ENCODE measurements at places on chromosomes 1 and 21. TPM values are rescaled to one million over a fixed set of nuclear protein-coding genes. Genes with fewer than 3 reads are reported as not detected.

- no peak for ATAC-seq
These were observed 82.2 kb upstream of the SLFNL1 start for GRCh38 chr1:41103766-41104165.

- no peak for ATAC-seq
These were observed 1223.8 kb downstream of the AMY1C start for GRCh38 chr1:104973516-104973915.

DNA sequence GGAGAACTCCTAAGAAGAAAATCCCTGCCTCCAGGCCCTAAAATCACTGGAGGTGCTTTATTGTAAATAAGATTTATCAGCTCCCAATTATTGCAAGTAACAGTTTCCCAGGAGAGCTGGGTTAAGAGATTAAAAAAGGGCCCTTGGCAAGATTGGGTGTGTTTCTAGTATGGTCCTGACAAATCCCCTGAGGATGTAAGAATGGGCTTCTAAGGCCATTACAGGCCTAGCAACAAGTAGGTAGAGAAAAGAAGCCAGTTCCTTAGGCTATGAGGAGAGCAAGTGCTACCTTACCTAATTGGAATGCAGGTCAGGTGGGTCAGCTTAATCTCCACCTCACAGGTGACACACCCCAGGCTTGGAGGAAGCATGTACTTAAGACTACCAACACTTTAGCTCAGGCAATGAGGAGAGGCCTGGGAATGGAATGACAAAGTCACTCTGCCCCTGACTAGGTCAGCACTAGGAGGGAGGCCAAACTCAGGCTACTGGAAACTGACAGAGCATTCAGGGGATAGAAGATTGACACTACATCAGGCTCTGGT, 6.8 kb upstream of the OTUD7B start:
- no peak for ATAC-seq

DNA sequence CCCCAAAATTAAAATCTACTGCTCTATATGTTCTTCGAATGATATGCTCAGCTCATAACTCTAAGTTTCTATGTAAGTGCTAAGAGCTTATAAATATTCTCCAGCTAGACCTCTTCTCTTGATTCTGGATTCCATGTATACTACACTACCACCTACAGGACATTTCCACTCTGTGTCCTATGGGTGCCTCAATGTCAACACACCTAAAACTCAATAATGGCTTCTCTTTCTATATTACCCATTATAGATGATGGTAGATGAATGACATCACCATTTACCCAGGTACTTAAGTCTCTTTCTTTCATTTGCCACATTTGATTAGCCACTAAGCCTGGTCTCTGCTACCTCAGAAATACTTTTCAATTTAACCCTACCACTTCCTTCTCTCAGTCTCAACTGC, 41.3 kb downstream of the TBX19 start:
- peak; percentile 29 for ATAC-seq

DNA sequence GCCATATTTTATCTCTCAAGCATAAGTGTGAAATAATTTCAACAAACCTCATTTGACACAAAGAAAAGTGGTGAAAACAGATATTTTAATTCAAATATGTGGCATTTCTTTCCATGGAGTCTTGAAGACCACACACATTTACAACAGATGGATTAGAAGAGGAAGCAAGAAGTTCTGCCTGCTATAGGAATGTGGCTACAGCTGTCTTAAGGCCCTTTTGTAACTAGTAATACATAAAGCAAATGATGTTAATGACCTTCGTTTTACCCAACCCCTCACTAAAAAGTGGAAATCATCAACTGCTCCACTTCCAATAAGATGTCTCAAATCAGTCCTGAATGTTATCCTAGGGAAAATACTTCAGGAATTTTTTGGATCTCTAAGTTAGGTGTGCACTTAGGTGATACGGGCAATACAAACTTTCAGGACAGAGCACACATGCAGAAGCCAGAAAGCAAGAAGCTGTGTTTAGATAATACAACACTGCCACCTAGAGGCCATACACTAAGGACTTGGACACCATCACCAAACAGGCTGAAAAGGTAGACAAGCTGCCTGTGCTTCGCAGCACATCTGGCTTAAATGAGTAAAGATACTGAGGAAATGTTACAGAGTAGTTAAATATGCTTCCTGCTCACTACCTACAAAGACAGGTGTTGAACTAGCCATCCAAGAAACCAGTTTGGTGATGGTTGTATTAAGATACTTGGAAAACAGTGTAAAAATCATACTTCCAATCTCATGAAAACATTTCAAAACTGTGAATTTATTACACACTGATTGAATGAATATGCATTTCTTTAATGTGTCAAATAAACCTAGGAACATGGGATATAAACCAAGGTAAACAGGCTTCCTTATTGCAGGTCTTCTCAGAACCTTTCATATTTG, 24.4 kb downstream of the RRAGC start:
- ATAC-seq = peak; percentile 88

- ATAC-seq = no peak
These were observed 498 bp downstream of the GNAT2 start for GRCh38 chr1:109618661-109619575.

- ATAC-seq = peak; percentile 93
These were observed 20.1 kb downstream of the UBE2U start for GRCh38 chr1:64223329-64224151.

Gene TSPAN2
- 0.95 TPM for total RNA-seq

- ATAC-seq = no peak
These were observed 31.2 kb downstream of the ANGPTL3 start for GRCh38 chr1:62628506-62628905.

DNA sequence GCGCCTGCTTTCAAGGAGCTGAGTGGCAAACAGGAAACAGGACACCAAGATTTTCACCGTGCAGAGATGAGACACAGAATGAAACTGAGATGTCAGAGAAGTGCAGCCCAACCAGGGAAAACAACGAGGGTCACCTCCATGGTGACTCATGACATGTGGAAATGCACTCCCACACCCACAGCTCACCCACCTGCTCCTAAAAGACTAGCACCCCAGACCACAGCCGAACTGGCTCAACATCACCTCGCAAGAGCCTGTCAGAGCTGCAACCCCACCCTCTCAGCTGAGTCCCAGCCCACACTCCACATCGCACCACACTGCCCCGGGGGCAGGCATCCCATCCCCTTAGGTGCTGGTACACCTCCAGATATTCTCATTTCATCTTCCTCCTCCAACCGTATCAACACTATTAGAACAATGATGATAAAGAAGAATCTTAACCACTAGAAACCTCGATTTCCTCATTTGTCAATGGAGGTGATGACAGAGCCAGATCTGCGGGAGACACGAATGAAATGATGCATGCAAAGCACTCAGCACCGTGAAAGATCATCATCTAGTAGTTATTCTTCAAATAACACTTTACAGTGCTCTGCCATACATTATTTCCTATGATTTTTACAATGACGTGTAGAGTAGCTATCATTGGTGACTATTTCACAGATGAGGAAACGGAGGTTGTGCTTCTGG, 103.2 kb downstream of the DMRTB1 start:
- ATAC-seq = peak; percentile 85

Gene SH2D1B
- total RNA-seq = not detected

DNA sequence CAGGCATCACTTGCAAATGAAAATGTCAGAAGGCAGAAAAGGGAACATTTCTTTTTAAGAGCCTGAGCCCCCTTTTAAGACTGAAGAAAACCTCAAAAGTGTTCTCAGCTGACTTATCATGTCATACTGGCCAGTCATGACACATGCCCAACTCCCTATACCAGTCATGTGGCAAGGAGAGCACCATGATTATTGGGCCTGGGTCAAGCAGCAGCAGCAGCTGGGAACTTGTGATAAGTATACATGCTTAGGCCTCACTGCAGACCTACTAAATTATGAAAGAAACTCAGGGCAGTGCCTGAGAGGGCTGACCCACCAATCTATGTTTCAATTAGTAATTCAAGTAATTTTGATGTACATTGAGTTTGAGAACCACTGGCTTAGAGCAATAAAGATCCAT, 8.6 kb downstream of the RO60 start:
- ATAC-seq = peak; percentile 15

- no peak for ATAC-seq
These were observed 29.9 kb downstream of the AHCTF1 start for GRCh38 chr1:246901874-246902273.

GRCh38 chr1:243268751-243269460, 13.1 kb downstream of the SDCCAG8 start:
- ATAC-seq = no peak

Gene CCDC30
- 2.4 TPM for total RNA-seq

GRCh38 chr1:33529957-33530356, 57.5 kb downstream of the ZSCAN20 start:
- no peak for ATAC-seq

- ATAC-seq = peak; percentile 75
These were observed 7.3 kb downstream of the SYTL1 start for GRCh38 chr1:27348861-27349783.

Gene GLIS1
- not detected for total RNA-seq

Gene DMRTA2
- not detected for total RNA-seq

GRCh38 chr1:198174297-198174696, 17.5 kb downstream of the NEK7 start:
- peak; percentile 62 for ATAC-seq

GRCh38 chr1:222927031-222927430, 112.2 kb downstream of the DISP1 start:
- ATAC-seq = no peak

DNA sequence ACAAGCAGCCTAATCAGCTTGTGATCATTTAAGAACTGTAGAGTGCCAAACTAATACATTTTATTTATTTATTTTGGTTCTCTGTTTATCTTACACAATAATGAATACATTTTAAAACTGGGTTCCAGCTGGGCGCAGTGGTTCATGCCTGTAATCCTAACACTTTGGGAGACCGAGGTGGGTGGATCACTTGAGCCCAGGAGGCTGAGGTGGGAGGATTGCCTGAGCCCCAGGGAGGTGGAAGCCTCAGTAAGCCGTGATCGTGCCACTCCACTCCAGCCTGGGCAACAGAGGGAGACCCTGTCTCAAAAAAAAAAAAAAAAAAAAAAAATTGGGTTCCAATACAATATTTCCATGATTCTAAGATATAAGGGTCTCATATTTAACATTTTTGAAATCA, 9.2 kb downstream of the FBXO28 start:
- ATAC-seq = no peak

All from activated T-helper 17 cell treated with anti-CD3 and anti-CD28 coated beads, Interleukin-2, amount 50 U/mL, for 72 hours (primary cell).